Effector memory CD8-positive, alpha-beta T cell (primary cell): ENCODE measurements at places on chromosomes 7 and 10.

GRCh38 chr7:28986765-28987110 lies 28.6 kb upstream of the TRIL start:
- no peak for DNase-seq

- DNase-seq = no peak
Measured at GRCh38 chr7:98719396-98719795, 102.3 kb downstream of the NPTX2 start.

DNA sequence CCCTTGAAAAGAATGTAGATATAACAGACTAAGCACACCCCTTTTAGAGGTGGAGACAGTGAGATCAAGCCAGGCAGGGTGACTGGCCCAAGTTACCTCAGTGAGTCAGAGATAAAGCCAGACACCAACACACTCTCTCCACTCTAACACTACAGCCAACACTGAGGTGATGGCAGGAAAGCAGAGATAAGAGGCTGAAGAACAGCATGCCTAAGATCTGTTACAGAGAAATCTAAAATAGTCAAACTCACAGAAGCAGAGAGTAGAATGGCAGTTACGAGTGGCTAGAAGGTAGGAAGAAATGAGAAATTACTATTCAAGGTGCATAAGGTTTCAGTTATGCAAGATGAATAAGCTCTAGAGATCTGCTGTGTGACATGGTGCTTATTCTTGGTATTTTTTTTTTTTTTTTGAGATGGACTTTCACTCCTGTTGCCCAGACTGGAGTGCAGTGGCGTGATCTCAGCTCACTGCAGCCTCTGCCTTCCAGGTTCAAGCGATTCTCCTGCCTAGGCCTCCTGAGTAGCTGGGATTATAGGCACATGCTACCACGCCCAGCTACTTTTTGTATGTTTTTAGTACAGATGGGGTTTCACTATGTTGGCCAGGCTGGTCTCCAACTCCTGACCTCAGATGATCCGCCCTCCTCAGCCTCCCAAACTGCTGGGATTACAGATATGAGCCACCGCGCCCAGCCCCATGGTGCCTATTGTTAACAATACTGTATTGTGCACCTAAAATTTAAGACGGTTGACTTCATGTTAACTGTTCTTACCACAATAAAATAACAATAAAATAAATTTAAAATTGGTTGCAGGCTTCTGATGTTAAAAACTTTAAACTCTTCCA lies 28.7 kb downstream of the ICA1 start:
- no peak for DNase-seq

- DNase-seq = no peak
Measured at GRCh38 chr7:50404392-50404791, 45.8 kb downstream of the FIGNL1 start.

- DNase-seq = peak; percentile 70
Measured at GRCh38 chr7:2864999-2865670, 21.0 kb upstream of the GNA12 start.

- DNase-seq = no peak
Measured at GRCh38 chr7:85162721-85163120, 24.1 kb downstream of the SEMA3D start.

- no peak for DNase-seq
Measured at GRCh38 chr7:33802600-33802999, 102.7 kb upstream of the BMPER start.

- no peak for DNase-seq
Measured at GRCh38 chr7:120833546-120833945, 24.4 kb downstream of the TSPAN12 start.

DNA sequence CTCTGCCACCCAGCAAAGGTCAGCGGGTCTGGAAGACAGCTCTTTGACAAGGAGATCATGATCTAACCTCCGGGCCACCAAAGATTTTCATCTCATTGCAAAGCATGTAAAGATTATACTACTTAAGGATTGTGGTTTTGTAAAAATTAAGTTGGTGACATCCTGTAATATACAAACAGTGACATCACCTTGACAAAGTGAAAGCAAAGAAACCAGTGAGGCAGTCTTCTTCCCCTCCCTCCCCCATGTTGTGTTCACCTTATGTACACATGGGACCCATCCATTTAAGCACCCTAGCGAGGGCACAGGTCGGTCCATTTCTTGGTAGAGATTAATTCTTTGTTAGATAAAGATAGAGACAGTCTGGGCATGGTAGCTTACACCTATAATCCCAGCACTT lies 3.9 kb downstream of the MDH2 start:
- no peak for DNase-seq

DNA sequence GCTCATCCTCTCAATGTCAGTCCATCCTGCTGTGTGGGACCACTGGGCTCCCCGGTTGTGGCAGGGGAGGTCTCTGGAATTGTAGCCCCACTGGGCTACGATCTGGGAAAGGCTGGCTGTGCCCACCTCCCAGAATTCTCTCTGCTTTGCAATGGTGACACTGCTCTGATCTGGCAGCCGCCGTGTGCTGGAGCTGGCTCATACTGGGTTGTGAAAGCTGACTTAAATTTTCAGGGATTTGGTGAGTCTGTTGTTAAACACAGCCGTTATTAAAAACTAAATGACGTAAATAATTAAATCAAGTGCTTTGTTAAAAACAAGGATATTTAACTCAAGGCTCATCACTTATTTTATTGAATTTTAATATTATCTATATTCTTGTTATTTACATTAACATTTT lies 160.0 kb downstream of the TAX1BP1 start:
- DNase-seq = no peak

- DNase-seq = no peak
Measured at GRCh38 chr10:118457824-118458428, 115.8 kb upstream of the FAM204A start.

GRCh38 chr7:151936207-151936606 lies 20.0 kb upstream of the GALNTL5 start:
- peak; percentile 9 for DNase-seq

DNA sequence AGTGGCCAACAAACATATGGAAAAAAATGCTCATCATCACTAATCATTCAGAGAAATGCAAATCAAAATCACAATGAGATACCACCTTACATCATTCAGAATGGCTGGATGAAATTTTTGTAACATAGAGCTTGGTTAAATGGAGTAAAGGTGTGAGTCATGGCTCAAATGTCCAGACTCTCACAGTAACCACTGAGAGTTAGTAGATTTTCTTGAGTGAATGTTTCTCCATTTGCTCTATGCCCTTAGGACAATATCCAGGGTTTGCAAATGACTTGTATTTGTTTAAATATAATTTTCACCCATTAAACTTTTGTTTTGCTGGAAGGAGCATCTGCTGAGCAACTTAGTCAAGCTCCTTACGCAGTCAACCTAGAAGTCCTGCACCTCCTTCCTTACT lies 967.2 kb downstream of the XPNPEP1 start:
- no peak for DNase-seq

DNA sequence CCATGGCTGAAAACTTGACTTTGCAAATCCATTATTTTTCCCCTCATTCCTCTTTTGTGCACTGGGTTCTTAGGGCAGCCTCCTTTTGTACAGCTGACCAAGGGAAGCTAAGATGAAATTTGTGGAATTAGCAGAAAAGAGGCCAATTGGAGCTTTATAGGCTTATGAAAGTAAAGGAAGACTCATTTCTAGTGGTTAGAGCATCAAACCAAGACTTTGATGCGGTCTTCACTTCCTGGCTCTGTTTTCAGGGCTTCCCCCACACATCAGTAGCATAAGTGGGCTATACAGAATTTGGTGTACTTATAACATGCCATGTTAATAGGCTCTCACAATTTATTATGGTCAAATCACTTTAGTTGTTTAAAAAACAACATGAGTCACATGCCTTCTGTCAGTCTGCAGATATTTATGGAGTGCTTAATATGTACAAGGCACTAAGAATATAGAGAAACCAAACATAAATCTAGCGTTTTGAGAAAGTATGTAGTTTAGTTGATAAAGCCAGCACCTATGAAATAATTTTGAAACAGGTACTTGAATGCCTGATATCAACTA lies 5.7 kb downstream of the AUTS2 start:
- DNase-seq = peak; percentile 33

DNA sequence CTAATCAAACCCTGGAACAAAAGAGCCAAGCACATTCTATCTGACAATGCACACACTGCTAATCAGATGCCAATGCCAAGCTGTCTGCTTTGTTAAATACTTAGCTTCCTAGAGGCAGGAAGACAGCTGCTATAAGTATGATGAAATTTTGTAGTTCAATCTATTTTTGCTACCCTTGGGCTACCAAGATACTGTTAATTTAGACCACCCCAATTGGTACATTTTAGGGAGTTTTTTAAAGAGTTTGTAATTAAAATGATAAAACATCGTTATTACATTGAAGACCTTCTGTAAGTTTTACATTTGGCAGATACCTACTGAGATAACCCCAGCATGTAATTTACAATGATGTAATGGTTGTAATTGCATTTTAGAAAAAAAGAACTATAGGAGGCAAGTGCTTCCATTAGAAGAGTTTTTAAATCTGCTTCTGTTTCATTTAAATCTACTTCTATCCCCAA lies 268.5 kb downstream of the ADK start:
- DNase-seq = no peak
